Hypothalamus (tissue), 51 donors: ENCODE measurements at places on chromosomes 5 and 9.
A peak's percentile ranks its signal among the peaks of the same experiment; 100 is the strongest.

- no peak for DNase-seq
Measured at GRCh38 chr9:33210006-33210715, 29.8 kb upstream of the SPINK4 start.

DNA sequence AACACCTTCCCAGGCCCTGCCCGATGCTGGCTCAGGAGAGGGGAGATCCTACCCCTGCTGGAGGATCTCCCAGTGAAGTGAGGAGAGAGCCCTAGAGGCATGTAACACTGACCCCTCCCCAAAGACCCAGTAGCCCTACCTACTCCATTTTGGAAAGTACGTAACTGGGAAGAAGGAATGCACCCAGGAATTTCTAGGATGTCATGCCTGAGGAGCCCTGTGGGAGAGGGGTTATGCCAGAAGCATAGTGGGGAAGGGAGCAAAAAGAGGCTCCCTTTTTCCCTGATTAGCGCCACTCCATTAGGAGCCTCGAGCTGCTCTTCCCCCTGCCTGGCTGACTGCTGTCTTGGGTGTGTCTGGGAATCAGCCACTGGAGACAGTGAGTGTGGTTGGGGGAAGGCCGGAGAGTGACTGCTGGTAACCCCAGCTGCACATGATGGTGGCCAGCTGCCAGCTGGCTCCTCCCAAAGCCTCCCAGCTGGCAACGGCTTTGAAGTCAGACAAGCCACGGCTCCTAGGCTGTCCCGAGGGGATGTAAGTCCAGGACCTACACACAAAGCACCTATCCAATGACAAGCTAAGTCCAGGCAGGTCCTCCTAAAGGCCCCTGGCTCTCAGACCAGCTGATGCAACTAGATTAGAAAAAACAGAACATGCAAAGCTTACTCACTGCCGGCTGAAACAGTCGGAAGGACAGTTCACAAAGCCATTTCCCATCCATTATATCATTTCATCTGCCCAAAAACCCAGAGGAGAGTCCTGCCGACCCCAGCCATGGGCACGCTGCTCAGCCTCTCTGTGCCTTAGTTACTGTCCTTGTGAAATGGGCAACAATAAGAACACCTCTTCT, 136.5 kb upstream of the ABCA1 start:
- peak; percentile 88 for DNase-seq

DNA sequence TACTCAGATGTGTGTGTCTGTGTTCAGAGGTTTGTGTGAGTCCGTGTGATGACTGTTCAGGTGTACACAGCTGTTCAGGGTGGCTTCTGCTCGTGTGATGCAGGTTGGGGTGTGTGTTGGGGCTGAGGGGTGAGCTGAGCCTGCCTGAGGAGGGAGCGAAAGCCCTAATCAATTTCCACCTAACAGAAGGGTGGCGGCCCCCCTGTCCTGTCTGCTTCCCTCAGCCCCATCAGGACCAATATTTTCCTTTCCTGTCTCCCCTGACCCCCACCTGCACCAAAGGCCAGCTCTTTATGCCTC, 30.2 kb downstream of the LHX2 start:
- DNase-seq = no peak

DNA sequence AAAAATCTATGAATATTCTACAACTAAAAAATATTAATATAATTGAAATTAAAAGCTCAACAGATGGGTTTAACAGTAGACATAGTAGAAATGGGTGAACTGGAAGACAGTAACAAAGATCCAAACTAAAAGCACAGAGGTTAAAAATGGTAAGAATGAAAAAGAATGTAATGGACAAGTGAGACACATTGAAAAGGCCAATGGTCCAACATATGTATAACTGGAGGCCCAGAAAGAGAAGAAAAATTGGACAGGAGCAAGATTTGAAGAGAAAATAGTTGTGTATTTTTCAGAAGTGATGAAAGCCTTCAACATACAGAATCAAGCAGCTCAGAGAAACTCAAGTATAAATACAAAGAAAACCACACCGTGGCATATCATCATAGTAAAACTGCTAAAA, 58.6 kb downstream of the PCDHGC5 start:
- no peak for DNase-seq

DNA sequence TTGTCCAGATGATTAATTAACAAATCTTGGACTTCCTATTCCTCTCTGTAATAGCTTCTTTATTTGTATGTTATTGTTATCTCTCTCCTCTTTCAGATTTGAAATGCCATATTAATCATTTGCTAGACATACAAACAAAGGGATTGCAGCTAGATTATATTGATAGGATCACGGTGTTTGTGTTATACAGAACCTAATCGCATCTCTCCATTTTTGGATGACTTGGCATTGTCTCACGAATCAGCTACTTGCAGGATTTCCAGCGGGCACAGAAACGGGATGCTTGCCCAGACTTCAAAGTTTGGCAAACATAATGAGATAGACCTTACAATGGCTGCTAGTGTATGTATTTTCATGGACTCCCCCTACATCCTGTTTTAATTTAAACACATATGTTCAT, 368.1 kb downstream of the TLE4 start:
- DNase-seq = no peak

- no peak for DNase-seq
Measured at GRCh38 chr9:91056917-91057316, 255.3 kb downstream of the SYK start.

DNA sequence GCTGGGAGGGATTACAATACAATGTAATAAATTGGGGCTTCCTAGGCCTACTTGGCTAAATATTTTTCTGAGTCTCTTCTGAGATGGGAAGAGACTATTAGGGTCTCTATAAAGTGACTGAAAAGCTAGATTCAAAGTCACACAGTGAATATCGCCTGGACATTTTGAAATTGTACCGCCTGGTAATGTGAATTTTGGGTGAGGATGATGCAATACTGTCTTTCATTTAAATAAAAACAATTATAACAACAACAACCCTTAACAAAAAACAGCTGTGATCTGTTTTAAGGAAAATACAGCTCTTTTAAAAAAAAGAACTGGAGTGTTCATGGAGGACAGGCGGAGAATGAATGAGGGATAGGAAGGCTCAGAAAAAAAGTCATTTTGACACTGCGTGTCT, 615.0 kb downstream of the RAB3C start:
- no peak for DNase-seq

GRCh38 chr5:95027151-95027721, 257.7 kb downstream of the MCTP1 start:
- no peak for DNase-seq

GRCh38 chr9:69252436-69252835, 72.6 kb upstream of the ENTREP1 start:
- no peak for DNase-seq

DNA sequence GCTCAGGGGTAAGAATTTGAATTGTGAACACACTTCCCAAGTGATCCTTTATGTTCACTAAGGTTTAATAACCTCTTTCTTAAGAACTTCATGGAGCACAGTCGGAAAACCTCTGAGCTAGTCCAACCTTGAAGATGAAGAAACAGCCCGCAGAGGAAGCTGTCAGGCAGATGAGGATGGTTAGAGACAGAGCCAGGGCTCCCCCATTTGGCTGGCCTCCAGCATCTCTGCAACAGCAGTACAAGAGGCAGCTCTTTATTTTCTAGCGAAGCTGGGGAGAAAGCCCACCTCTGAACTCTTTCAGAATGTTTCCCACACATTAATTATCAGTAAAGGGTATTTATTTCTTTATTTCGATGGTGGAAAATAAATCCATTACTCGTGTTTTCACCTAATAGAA, 350.8 kb downstream of the DMRT2 start:
- DNase-seq = no peak

DNA sequence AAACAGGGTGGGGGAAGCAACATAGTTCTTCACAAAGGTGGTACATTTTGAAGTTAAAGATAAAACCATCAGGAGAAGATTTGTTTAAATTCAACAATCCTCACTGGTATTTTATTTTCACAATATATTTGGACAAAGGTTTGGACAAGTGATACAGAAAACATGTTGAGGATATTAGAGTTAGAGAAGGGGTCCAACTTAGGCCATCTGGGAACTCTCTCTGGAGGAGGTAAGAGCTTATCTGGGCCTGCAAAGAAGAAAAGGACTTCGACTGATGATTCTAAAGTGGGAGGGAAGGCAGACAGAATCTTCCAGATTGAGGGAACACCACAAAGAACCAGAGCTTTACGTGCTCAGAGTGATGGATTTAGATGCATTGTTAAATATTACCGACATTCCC, 58.5 kb downstream of the SGCD start:
- no peak for DNase-seq

DNA sequence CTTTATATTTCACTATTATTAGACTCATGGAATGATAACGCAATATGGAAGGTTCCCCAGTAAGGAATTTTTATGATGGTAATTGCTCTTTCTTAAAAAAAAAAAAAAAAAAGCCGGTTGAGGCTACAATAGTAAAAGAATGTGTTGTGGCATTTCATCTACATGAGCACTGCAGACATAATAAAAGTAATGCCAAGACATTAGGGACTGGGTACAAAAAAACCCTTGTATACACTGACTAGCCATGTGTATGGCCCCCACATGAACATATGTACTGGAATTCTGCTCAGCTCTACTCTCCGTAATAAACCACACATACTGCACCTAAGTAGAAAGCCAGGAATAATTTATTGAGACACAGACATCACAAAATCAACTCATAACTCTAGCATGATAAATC, 218.4 kb downstream of the ADAMTS6 start:
- DNase-seq = no peak

- no peak for DNase-seq
Measured at GRCh38 chr9:99736291-99736690, 85.4 kb upstream of the NR4A3 start.

GRCh38 chr5:127419683-127420257, 97.7 kb upstream of the PRRC1 start:
- no peak for DNase-seq

- DNase-seq = peak; percentile 84
Measured at GRCh38 chr5:139637438-139638089, 10.6 kb upstream of the CXXC5 start.

DNA sequence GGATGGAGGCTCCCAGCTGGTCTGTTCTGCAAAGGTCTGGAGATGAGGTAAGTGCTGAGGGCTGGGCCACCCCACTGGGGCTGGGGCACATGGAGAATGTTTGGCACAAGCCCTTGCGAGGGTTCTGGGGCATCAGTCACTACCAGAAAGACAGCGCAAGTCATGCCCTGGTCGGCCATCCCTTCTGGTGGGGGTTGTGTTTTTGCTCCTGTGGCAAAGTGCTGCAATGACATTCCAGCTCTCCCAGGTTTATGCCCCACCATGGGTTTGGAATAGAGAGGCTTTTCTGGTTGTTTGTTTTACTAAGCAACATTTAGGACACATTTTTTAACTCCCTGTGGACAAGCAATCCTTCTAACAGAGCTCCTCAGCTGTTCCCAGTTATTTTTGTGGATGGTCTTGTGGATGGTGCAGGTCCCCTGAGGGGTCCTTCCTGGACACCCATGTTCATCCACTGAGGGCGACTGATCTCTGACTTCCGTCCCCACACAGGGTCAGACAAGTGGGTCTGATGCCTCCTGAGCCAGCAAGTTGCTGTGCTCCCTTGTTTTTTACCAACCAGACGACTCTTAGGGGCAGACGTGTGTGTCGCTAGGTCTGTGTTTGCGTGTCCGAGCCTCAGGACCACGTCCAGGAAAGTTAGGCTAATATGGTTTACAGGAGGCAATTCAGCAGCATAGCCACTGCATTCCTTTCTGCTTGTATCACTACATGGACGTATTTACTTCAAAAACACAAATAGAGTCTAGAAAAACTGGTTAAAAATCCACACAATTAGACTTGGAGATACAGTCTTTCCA, 64.9 kb upstream of the ECM2 start:
- no peak for DNase-seq

DNA sequence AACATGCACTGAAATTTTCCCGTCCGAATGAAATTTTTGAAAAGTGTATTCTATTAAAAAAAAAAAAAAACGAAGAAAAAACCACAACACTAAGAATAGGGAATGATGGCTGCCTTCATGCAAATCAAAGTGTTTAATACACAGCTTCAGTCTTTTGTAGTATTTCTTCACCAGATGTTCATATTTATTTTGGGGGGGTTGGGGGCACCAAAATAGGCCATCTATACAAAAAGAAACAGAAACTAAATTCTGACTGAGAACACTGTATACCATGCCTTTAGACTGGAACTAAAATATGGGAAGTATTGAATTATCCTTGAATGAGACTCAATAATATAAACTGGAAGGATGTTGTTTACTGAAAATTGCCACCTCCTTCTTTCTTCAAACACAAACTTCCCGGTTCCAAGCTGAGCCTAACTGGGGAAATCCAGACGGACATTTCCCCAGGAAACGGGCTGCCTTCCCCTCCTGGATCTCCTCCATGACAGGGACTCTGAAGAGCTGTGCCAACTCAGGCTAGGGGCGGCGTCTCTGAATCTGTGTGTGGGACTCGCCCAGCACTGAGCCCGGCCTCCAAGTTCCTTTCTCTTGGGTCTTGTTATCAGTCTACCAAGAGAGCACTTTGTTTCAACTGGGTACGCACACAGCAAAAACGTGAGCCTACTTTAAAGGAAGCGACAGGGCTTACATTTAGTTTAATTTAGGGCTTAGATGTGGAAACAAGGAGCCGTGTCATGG, 511.3 kb upstream of the ADAMTS16 start:
- no peak for DNase-seq

DNA sequence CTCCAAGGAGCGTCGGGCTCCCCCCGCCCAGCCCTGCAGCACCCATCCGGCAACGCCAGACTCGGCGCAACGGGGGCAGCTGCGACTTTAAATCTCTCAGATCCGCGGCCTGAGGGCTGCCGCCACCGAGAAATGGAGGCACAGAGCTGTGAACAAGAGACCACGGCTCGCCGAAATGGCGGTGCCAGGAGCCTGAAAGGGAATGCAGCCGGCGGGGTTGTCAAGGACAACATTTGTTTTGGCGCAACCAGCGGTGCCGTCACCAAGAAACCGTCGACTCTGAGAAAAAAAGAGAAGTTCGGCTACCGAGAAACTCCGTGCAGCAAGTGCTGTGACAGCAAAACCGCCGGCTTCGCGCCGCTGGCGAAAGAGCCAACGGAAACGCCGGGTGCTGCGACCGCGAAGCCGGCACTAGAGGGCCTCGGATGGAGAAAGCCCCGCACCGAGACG, 2.1 kb upstream of the ANXA2R start:
- peak; percentile 38 for DNase-seq

DNA sequence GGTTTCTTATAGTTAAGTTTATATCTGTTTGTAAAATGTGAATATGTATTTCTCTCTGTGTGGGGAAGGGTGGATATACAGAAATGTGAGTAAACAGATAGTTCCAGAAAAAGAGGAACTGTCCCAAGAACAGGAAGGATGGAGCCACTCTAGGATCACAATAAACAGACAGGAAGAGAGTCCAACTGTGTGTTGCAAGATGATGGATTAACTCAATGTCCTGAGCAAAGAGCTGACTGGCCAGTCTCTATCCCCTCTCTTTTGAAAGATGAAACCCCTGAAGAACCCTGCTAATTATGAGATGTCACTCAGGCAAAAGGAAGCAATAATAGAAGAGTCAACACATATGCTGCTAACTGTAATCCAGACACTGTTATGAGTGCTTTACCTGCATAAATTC, 202.7 kb downstream of the SEMA6A start:
- no peak for DNase-seq

GRCh38 chr5:886716-887325, 5.8 kb downstream of the BRD9 start:
- no peak for DNase-seq
